Stimulated activated CD8-positive, alpha-beta memory T cell treated with anti-CD3 and anti-CD28 coated beads, Interleukin-7, amount 100 ng/mL, for 1 hour (primary cell): ENCODE measurements at places on chromosomes 7 and 10.

DNA sequence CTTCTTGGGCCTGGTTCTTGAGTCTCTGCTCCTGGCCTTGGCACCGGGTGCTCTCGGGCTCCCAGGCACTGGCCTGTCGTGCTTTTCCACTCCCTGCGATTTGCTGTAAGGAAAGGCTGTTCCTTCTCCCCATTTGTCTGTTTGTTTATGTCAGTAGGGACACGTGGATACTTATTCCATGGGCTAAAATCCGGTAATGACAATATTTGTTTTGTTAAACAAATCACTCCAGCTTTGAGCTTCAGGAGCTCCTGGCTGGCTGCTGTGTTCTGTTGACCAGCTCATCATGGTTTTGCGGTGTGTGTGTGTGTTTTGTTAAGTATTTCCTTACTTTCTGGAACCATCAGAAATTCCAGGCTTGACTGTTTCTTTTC lies 17.5 kb upstream of the JAKMIP3 start:
- DNase-seq: no peak

DNA sequence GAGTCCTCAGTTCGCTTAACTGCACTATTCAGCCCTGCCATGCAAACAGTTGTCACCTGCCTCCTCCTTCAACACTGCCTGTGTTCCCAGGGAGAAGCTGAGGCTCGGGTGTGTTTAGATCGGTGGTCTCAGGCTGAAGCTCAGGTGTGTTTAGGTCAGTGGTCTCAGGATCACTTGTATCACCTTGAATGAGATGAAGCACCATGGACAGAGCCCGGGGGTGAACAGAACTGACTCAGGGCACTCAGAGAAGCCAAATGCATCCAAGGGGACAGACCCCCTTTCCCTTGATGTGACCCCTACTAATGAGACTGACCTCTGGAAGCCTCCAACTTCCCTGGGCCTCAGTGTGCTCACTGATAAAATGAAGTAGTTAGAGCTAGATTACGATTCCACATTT lies 84.0 kb downstream of the CYTH3 start:
- no peak for DNase-seq

DNA sequence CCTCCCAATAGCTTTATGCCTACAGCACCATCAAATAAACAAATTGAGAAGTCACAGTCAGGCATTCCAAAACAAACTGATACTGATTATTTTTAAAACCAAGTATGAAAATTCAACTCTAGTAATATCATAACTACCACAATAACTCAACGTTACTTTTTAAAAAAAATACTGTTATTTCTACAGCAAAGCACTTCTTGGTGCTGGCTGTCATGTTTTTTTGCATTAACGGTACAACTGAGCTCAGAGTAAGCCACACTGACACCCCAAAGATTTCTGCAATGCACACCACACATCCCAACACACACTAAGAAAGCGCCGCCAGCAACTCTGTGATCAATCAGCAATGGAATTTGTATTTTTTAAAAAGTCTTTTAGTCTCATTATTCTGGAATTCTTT lies 113.6 kb downstream of the RNF32 start:
- no peak for DNase-seq

DNA sequence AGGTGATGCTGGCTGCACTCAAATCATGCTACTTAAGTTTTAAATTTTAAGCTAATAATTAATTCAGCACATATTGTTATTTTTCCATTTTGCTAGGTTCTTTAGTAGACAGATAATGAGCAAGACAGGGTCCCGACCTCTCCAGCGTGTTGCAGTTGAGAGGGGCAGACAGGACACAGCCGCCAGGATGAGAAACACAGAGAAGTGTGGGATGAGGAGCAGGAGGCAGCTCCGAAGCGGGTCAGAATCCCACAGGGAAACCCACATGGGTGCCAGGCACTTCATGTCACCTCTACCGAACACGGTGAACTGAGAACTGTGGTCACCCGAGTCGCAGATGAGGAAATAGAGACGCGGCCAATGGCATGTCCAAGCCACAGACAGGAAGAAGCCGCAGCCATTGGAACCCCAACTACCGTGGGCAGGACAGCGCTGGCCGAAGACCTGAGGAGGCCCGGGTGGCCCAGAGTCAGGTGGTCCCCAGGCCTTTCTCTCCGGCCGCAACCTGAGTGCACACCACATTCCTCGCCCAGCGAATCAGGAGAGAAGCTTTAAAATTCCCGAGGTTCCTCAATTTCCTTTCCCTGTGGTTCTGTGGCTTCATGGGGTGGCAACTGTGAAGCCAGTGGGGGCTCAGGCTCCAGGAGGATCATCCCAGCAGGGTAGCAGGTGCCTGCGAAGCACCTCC lies 213.0 kb downstream of the DNAJB6 start:
- DNase-seq: no peak

DNA sequence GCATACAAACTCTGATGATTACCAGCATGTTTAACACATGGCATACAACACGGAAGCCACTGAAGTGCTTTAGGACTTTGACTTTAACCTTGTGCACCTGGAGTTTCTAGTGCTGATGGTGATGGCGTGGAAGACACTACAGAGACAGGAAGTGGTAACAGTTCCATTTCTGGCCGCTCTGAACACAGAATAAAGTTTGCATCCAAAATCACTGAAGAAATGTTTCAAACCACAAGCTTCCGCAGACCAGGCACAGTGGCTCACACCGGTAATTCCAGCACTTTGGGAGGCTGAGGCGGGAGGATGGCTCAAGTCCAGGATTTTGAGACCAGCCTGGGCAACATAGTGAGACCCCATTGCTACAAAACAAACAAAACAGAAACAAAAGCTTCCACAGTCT lies 40.3 kb upstream of the TNPO3 start:
- DNase-seq: no peak

DNA sequence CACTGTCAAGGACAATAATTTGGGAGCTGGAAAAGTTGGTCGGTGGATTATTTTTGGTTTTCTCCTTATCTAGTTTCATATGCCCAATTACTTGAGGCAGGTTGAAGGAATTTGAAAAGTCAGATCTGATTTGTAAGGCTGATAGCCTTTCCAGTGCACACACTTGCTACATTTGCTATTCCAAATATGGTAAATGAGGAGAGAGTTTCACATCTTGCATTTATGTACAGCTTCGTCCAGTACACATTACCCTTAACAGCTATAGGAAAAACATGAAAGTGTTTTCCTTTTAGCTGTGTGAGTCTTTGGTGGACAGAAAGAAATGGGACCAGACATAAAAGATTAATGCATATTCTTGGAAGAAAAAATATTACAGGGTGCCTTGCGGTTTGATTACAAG lies 201.8 kb downstream of the CELF2 start:
- no peak for DNase-seq

GRCh38 chr10:132272231-132272971 lies 35.3 kb downstream of the STK32C start:
- no peak for DNase-seq

GRCh38 chr7:23279819-23280525 lies 19.2 kb upstream of the MALSU1 start:
- no peak for DNase-seq

- no peak for DNase-seq
Observed at GRCh38 chr7:85275204-85275603, 88.3 kb upstream of the SEMA3D start.

DNA sequence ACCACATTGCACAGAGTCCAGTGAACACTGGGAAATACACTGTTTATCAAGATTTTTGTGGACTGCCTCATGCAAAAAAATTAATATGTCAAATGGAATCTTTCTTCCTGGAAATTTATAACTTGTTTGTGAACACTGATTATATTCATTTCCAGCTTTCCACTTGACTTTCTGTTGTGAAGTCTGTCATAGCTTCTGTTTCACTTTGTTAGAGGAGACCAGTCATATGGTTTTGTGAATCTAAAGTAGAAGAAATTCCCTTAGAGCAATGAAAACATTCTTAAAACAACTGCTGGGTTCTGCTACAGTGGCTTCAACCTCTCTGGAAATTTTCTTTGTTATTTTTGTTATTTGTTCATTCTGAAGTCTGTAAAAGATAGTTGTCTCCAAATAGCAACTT lies 349.5 kb upstream of the NFE2L3 start:
- no peak for DNase-seq

DNA sequence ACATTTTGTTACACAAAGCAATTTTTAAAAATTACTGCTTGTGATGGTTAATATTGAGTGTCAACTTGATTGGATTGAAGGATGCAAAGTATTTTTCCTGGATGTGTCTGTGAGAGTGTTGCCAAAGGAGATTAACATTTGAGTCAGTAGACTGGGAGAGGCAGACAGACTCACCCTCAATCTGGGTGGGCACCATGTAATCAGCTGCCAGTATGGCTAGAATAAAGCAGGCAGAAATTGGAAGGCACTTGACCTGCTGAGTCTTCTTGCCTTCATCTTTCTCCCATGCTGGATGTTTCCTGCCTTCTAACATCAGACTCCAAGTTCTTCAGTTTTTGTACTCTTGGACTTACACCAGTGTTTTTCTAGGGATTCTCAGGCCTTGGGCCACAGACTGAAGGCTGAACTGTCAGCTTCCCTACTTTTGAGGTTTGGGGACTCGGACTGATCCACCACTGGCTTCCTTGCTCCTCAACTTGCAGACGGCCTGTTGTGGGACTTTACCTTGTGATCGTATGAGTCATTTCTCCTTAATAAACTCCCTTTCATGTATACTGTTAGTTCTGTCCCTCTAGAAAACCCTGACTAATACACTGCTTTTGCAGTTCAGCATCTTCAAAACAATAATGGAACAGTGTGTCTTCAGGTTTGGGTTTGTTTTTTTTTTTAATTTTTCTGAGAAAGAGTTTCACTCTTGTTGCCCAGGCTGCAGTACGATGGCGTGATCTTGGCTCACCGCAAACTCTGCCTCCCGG lies 244.1 kb upstream of the SEMA3C start:
- DNase-seq: no peak

GRCh38 chr10:117441812-117442443 lies 66.7 kb upstream of the PDZD8 start:
- DNase-seq: no peak

DNA sequence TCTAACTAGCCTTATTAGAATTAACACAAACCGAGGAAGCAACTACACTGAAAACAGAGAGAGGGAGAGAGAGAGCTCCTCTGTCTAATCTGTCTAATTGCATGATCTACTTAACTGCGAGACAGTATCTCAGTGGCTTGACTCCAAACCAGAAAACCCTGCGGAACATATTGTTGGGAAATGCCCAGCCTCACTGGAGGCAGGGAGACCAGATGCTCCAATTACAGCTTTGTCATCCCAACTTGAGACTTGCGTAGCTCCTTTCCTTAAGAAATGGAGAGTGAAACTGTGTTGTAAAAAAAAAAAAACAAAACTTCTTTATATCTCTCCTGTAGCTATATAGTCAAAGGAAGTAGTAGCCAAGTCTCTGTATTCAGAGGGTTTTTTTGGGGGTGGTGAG lies 52.0 kb upstream of the ZNRF2 start:
- DNase-seq: no peak

- DNase-seq: no peak
Observed at GRCh38 chr7:50497068-50497642, 47.0 kb upstream of the FIGNL1 start.

DNA sequence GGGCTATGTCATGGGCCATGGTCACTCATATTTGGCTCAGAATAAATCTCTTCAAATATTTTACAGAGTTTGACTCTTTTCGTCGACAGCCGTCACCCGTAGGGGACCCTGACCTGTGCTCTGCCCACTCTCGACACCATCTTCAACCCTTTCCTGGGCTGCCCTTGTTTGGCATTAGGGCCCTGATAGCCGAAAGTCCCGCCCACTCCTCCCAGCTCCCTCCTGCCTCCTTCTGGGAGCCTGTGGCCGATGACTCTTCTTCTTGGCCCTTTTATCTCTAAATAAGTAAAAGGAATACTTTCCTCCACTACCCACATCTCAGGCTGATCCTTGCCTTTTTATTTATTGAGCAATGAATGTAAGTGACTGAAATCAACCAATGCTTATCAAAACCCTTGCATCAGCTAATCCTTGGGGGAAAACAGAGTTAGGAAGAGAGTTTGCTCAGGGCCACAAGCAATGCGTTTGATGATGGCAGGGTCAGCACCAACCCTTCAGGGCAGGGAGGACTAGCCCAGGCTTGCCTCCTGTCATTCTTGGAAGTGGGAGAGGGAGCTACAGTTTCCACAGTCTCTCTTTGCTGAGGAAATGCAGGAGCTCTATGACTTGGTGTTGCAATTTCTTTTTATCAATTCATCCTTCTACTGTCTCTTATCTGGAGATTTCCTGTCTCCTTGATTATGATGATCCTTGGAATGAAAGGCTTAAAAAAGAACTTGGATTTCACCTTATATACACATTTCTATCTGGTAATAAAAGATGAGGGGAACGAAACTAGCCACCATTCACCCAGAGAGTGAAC lies 218.2 kb upstream of the PODXL start:
- no peak for DNase-seq

DNA sequence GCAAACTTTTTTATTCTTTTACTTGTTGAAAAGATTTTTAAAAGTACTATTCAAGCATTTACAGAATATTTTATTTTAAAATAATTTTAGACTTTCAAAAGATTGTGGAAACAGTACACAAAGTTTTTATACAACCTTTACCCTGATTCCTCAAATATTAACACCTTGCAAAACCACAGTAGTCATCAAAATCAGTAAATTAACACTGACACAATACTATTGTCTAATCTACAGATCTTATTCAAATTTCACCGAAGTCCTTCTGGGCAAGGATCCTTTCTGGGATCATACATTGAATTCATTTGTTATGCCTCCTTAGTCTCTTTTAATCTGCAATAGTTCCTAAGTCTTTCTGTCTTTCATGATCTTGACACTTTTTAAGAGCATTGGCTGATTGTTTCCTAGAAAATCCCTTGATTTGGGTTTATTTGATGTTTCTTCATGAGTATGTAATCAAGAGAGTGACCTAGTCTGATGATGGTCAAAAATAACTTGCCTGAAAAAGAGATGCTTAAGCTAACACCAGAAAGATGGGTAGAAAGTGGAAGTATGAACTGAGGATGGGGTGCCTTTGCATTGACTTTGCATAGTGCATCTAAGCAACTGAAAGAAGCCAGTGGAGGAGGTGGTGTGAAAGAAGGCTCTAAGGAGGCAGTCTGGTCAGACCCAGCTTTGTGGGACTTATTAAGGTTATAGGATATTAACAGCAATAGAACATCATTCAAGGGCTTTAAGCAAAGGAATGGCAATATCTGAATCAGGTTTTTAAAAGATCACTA lies 9.7 kb downstream of the STAMBPL1 start:
- DNase-seq: no peak

- no peak for DNase-seq
Observed at GRCh38 chr7:73449422-73449821, 15.8 kb downstream of the FZD9 start.

DNA sequence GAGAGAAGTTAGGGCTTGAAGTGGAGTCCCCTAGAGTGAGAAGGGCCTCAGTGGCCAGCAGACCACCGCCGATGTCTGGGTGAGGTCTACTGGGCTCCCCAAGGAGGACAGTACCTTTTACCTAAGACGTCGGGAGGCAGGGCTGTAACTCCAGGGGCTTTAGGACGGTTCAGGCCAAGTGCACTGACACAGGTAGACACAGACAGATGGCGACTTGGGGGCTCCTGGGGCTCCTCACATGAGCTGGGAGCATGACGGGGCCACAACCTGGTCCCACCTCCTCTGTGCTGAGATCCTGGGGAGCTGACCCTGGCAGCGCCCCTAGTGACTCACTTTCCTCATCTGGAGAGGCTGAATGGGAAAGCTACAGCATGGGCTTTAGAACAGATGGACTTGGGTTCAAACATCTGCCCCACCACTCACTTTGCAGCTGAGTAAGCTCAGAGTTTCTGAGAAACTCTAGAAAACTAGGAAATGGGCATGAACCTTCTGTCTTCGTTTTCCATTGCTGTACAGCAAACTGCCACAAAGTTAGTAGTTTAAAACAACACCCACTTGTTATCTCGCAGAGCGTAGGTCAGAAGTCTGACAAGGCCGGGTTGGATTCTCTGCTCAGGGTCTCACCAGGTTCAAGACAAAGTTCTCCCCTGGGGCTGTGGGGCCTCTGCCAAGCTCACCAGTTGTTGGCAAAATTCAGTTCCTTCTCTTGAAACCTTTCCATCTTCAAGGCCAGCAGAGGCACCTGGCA lies 4.7 kb upstream of the COMTD1 start:
- DNase-seq: no peak
